Left lung (tissue), 14 donors: ENCODE measurements at places on chromosomes 13 and 19. TPM values are rescaled to one million over a fixed set of nuclear protein-coding genes. Genes with fewer than 3 reads are reported as not detected.

The KLK4 gene
- total RNA-seq = not detected

The CLEC4M gene
- 2.7 TPM for total RNA-seq

The URI1 gene
- 47.6 TPM for total RNA-seq

The KLC3 gene
- 0.73 TPM for total RNA-seq

The METTL21C gene
- total RNA-seq = not detected

The NLRP9 gene
- not detected for total RNA-seq

The KIR3DL1 gene
- total RNA-seq = 0.76 TPM

The MIDN gene
- total RNA-seq = 87.4 TPM

The DKKL1 gene
- total RNA-seq = 1.0 TPM

The GRK1 gene
- 0.21 TPM for total RNA-seq

The C1QTNF9B gene
- total RNA-seq = 0.34 TPM

The MAU2 gene
- 50.8 TPM for total RNA-seq

The KLK10 gene
- 3.4 TPM for total RNA-seq

The ZNF225 gene
- total RNA-seq = 5.4 TPM

The C19orf67 gene
- total RNA-seq = not detected

The SBSN gene
- total RNA-seq = not detected

The SHKBP1 gene
- 73.9 TPM for total RNA-seq

The TEX29 gene
- total RNA-seq = 0.35 TPM

The TMEM147 gene
- total RNA-seq = 98.3 TPM

The ICAM5 gene
- 25.7 TPM for total RNA-seq

The ZNF229 gene
- total RNA-seq = 3.8 TPM

The HIF3A gene
- total RNA-seq = 15.9 TPM

The NLRP11 gene
- total RNA-seq = not detected

The ZNF90 gene
- 11.8 TPM for total RNA-seq

The EHD2 gene
- total RNA-seq = 263 TPM

The SSC5D gene
- 45.9 TPM for total RNA-seq

The GGN gene
- total RNA-seq = 0.52 TPM

The SLC10A2 gene
- total RNA-seq = not detected

The URAD gene
- total RNA-seq = not detected

The CYP2S1 gene
- 22.5 TPM for total RNA-seq
